Sciatic nerve (tissue), 2 donors: ENCODE measurements at places on chromosomes 4 and X.

GRCh38 chrX:19182785-19183184 is 60.5 kb upstream of the ADGRG2 start:
- no peak for DNase-seq

GRCh38 chr4:83109480-83110222 is 4.9 kb downstream of the PLAC8 start:
- DNase-seq, result peak; percentile 61

- DNase-seq, result no peak
Observed at GRCh38 chr4:88481537-88481936, 24.6 kb downstream of the HERC5 start.

DNA sequence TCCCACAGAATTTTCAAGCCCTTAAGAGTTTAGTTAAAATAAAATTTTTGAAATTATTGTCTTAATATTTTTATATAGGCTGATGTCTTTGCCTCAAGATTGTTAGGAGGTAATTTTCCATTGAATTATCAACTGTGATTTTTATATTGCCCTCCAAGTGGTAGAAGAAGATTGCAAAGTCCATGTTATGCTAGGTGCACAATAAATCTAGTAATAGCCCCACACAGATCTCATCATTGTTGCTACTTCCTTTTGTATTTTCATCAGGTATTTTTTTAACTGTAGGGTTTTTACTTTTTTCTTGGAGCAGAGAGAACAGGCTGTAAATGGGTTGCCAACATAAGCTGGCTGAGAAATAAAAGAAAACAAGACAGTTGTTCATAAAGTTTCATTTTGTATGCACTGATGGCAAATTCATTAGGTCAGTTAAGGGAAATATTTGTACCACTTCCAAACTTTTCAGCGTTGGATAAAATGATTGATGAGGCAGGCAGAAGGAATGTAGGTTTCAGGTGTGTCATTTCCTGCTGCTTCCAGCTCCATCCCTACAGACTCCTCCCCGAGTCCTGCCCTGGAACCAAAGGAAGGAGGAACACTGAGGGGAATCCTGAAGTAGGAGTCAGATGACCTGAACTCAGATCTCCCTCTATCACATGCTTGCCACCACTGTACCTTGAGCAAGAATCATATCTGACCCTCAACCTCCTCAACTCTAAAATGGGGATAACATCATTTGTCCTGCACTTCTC is 105.5 kb downstream of the PRRG1 start:
- no peak for DNase-seq

DNA sequence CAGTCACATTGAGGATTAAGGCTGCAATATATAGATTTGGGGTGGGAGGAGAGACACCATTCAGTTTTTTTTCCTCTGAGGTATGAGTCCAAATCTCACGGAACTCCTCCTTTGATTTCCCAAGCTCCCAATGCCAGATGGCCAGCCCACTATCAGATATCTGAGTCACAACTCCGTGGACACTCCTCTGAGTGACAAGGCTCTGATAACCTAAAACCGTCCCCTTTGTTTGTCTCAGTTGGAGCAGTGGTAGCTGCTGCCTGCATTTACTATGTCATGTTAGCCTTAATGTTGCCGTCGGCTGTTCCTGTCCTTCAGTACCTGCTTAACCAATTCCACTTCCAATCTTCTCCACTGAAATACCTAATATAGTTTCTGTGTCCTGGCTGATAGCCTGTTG is 107.3 kb downstream of the DTHD1 start:
- DNase-seq, result no peak

DNA sequence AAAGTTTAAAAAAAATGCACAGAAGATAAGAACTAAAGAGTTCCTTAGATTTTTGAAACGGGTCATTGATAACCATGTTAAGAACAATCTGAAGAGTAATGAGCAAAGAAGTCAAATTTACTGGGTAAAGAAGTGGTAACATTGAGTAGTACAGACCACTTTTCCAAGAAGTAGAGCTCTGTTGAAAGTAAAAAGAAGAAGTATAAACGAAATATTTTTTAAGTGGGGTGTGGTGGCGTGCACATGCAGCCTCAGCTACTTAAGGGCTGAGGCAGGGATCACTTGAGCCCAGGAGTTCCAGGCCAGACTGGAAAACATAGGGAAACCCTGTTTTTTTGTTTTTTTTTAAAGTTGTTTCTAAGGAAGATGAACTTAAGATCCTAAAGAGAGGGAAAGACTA is 68.5 kb downstream of the UBA6 start:
- no peak for DNase-seq

DNA sequence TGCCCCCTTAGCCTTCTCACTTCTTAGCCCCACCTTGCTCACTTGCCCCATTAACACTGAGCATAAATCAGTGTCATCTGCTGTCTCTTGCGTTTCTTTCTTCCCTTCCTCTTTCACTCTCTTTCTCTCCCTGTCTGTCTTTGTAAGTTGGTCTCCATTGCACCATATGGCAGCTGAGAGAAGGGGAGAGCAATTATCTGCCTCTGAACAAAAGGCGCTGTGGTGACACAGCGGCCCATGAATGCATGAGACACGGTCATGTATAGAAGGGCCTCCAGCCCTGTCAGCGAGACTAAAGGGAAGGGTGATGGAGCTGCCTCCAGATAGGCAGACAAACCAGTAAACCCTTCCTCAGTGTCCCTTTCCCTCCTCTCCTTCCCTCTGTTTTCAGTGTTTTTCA is 88.8 kb upstream of the PCDH18 start:
- DNase-seq, result no peak

DNA sequence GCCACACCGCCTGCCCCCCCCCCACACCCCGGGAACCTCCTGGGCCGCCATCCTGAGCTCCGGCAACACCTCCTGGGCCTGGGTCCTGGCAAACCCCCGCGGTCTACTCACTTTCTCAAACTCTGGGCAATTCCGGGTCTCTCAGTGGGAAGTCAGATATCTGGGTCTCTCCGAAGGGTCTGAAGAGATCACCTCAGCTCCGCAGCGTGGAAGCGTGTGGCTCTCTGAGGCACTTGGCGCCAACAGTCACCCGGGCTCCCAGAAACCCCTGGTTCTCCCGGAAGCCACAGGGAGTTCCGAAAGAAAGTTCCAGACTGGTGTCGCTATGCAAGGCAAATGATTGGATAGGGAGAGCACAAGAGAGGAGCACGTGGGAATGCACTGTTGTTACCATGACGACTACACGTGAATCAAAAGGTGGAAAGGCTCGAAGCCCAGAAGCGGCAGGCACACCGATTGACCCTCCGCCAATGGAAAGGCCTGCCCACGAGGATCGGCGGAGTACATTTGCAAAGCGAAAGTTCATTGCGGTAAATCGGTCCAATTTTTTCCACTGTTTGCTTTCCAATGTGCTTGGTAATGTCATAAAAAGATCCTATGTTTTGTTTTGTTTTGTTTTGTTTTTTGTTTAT is at the start of gene PNMA6E:
PNMA6E (minus strand) TSS at position 218 of the 632 bp plus-strand sequence. CDS start 2,501 bp downstream, outside the sequence.
- no peak for DNase-seq

GRCh38 chr4:61149278-61149677 is 50.8 kb upstream of the ADGRL3 start:
- no peak for DNase-seq

DNA sequence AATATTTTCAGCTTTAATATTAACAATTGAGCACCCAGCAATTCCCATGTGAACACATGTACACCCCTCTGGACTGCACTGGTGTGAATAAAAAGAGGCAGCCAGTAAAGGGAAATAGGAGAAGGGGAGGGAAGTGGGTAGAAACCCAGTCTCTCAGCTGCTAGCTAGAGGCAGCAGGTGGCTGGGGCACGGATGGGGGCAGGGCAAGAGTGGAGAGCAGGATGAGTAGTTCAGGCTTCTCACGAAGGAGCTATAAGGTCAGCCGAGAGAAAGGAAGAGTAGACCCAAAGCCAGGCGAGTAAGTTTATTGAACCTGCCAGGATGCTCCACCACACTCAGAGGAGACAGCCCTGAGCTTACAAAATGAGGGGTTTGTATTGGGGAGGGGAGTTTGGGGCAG is 184.8 kb upstream of the MTMR8 start:
- DNase-seq, result no peak

DNA sequence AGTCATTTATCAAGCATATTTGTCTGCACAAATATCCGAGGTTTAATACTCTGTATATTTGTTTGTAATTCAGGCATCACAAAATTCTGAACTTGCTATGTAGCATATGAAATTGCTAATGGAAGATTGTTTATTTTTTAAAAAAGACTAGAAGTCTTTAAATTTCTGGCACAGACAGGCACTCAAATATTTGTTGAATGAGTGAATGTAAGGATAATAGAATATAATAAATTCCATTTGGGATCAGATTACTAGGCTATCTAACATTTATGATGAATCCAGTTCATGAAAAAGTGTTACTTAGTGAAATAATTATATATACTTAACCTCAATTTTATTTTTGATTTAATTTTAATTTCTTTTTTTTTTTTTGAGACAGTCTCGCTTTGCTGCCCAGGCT is 30.4 kb upstream of the TEC start:
- no peak for DNase-seq

DNA sequence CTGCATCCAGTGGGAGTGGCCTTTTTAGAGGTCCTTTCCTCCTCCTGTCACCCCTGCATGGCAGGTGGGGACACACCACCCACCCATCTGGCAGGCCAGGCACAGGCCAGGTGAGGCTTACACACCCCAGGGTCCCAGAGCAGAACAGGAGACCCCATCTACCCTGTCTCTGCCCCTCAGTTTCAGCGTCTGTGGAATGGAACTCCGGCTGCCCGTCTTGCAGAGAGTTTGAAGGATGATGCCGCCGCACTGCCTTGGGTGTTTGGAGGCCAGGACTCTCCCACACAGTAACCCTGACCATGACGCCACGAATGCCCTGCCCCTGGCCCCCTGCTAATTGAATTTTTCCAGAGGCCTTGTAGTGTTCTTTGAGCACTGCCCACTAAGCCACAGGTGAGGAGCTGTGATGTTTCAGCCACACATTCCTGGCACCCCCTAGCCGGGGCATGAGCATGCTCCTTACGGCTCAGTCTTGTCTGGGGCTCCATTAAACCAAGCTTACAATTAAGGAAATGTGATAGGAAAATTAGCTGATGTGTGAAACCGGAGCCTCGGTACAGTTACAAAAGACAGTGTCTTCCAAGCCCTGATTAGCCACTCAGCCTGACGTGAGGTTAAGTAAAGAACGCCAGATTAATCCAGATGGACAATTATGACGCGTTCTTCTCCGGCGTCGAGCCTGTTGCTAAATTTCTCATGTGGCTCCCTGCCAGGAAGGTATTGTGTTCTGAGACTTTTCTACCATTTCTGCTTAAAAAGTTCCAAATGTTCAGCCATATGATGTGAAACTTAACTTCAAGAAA is 39.3 kb downstream of the HMX1 start:
- DNase-seq, result peak; percentile 47

- no peak for DNase-seq
Observed at GRCh38 chr4:10697086-10697485, 12.5 kb upstream of the CLNK start.
